ENCODE measurements at places on chromosomes 6 and 20.

DNA sequence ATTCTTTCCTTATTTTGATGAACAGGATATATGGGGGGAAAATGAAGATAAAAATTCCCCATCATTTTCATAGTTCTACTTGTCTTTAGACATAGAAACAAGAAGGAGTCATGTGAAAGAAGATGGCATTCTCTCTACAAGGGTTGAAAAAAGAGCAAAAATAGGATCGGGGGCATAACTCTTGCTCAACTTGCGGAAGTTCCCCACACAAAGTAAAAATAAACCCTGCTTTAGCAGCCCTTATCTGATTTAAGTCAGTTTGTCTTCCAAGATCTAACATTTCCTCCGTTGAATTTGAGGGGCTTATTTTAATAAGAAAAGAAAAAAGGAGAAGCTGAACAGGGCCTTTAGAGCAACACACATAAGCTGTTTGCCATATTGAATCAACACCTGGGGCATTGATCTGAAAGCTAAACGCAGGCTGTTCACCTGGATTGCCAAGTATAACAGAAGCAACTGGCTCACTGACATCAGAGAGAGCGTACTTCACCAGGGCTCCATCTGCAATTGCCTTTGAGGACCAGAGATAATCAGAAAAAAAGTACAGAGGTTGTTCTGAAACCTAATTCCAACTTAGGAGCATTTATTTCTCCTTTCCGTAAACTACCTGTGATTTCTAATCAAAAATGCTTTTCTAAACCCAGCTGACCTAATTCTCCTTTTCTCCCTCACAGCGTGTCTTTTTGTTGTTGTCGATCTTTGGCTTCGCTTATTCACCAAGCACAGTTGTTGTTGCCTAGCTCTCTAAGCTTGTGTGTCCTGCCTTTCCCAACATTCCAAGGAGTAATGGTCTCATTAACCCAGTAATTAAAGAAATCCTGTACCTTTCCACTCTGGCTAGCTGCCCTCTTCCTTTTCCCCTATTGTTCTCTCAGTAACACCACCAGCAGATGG lies 568.0 kb downstream of the KIF16B start:
- no peak for DNase-seq

- DNase-seq: no peak
Observed at GRCh38 chr6:157343732-157344131, 20.4 kb upstream of the TMEM242 start.

DNA sequence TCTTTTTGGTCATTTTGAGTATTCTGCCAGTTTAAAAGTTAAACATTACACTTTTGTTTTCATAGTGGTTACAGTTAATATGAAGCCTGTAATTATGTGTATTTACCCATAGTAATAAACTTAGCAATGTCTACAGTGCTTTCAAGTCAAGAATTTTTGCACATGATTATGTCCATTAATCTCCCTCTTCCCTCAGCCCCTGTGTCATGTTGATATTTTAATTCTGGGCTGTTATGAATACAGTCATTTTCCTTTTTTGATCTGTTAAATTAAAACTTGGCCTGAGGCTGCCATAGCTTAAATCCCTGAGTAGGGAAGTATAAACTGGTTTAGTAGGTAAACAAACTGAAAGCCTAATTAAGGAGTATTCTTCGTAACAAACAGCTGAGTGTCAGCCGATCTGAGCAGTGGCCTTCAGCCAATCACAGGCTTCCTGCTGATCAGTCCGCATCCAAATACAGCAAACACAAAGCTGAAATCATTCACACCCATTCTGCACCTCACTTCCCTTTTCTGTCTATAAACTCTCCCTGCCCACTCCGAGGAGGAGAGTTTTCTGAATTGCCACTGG lies 9.5 kb upstream of the SFT2D1 start:
- DNase-seq: peak; percentile 52

DNA sequence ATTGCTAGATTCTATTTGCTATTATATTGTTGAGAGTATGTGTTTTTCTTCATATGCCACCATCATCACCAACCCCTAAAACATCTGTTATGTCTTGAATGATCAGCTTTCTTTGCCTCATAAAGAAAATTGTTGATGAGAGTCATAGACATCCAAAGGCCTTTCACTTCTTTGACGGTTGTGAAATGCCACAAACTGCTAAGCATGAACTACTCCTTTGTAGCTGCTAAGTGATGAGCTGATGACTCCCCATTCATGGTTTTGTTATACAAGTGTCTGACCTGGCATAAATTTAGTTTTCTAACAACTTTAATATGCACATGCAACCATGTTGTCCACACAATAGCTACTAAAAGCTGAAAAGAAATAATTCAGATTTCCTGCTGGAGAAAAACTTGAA lies 684 bp upstream of the MED23 start:
- DNase-seq: no peak

- no peak for DNase-seq
Observed at GRCh38 chr6:29490552-29490951, 2.8 kb upstream of the MAS1L start.

DNA sequence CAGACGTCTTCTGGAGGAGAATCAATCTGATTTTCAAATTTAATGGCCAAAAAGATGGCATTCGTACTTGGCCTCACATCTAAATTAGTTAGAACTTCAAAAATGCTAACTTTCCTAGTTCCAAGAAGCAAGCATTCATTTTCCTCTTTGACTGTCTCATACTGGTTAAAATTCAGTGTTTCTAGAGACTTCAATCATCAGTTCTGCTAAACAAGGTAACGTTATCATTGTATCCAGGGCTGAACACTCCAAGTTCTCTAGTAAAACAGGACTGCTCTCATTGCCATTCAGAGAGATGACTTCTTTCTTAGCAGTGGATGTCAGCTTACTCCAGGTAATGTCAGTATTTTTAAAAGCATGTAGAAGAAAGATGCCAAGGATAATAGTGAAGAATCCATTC lies 34.6 kb upstream of the ENTPD6 start:
- DNase-seq: no peak

GRCh38 chr6:98323605-98324004 lies 510.8 kb upstream of the POU3F2 start:
- DNase-seq: no peak

- DNase-seq: no peak
Observed at GRCh38 chr20:34776177-34776576, 49.3 kb downstream of the NCOA6 start.

DNA sequence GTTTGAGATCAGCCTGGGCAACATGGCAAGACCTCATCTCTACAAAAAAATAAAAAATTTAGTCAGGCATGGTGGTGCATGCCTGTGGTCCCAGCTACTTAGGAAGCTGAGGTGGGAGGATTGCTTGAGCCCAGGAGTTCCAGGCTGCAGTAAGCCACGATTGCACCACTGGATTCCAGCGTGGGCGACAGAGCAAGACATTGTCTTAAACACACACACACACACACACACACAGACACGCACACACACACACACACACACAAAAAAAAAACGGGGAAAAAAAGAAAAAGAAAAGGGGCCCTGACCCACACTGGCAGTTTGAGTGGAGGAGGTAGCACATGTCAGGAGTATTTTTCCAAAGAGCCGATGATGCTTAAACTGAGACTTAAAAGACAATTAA lies 122.2 kb downstream of the AFG1L start:
- no peak for DNase-seq

DNA sequence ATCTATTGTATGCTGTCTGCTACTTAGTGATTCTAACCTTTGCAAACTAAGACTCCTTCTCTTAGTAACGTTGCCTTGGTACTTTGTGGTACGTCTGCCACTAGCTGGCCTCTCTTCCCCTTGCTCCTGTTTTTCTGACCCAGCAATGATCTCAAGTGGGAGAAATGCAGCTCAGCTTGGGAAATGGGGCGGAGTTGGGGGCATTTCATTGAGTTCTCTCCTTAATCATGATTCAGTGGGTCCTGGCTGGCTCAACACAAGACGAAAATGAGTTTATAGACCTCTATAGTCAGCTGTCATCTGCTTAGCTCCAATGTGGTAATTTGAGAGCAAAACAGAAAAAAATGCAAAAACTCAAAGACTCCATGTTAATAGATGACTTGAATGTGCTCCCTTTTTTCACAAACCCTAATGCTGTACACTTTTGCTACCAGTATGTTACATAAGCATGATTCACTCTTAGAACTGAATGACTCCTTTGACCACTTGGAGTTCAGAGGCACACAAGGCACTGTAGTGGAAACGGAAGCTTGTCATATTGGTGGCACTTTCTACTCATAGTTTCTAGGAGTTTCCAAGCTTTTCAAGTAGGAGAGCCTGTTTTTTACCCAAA lies 55.3 kb upstream of the SOX4 start:
- DNase-seq: no peak

DNA sequence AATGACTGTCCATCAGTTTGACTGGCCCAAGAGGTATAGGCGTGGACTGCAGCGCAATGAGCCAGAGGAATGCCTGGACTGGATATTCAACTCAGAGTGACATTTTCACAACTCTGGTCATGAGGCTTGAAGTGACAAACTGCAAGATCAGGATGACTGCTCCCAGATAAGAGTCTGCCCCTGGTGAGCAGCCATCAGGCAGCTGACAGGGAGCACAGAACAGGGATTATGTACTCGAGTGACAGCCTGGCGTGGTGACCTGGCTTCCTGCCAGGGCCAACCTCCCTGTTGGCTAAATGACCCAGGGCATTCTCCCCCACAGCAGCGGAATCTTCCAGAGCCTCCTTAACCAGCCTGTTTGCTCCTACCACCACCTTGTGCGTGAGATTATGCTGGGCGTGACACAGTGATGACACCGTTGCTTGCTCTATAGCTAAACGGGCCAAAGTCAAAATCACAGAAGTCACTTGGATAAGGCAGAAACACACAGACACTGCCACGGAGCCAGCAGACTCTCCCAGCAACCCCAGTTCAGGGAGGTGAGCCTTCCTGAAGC lies 209.1 kb upstream of the JARID2 start:
- DNase-seq: no peak

GRCh38 chr6:90893400-90893799 lies 306.5 kb upstream of the MAP3K7 start:
- DNase-seq: no peak

DNA sequence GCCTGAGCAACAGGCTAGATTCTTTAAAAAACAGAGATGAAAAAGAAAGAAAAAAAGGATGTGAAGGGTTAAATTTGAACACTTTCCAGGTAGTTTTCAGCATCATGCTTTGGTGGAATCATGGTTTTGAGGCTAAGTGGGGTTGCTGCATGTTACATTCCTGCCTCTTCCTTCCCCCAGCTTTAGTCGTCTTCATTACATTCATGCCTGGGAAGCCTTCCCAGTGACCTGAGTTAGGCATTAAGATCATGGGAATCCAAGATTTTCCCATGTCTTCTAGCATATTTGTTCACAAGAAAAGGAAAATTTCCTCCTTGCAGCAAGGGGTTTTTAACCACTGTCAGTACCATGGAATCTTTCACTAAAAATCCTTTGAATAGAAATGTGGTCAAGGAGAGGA lies 12.0 kb downstream of the TPX2 start:
- no peak for DNase-seq

- DNase-seq: no peak
Observed at GRCh38 chr6:17866876-17867444, 120.5 kb downstream of the KIF13A start.

GRCh38 chr6:71727632-71728294 lies 158.6 kb upstream of the RIMS1 start:
- DNase-seq: no peak

DNA sequence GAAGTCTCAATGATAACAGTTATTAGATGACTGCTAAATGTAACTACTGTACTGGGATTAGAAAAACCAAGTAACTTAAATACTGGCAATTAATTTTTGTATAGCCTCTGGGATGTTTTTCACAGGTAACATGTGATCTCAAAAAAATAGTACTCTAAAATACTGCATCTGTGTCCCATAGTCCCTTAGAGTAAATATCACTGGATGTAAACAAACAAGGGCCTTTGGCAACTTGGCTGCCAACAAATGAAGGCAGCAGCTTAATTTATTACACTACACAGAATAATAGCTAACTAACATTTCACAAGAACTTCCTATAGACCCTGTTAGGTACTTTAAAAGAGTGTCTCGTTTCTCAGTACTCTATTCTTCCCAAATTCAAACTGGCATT lies 14.0 kb downstream of the ARHGAP18 start:
- DNase-seq: no peak

DNA sequence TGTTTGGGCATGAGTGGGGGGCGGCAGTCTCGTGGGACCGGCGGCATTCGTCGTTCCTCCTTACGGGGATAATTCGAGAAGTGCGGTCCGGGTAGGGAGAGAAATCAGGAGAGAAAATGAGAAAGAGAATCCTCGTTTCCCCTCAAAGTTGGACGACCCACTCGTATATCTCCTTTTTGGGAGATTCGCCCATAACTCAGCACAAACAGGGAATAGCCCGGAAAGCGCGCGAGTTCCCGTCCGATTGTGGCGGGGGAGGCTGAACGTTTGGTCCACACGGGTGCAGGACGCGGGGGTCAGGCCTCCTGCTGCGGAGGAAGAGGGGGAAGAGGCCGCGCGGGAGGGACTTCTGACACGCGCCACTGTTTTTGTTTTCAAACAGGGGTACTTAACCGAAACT lies 42.4 kb downstream of the POPDC3 start:
- no peak for DNase-seq

GRCh38 chr20:59765599-59766177 lies 161.3 kb downstream of the PHACTR3 start:
- peak; percentile 3 for DNase-seq

DNA sequence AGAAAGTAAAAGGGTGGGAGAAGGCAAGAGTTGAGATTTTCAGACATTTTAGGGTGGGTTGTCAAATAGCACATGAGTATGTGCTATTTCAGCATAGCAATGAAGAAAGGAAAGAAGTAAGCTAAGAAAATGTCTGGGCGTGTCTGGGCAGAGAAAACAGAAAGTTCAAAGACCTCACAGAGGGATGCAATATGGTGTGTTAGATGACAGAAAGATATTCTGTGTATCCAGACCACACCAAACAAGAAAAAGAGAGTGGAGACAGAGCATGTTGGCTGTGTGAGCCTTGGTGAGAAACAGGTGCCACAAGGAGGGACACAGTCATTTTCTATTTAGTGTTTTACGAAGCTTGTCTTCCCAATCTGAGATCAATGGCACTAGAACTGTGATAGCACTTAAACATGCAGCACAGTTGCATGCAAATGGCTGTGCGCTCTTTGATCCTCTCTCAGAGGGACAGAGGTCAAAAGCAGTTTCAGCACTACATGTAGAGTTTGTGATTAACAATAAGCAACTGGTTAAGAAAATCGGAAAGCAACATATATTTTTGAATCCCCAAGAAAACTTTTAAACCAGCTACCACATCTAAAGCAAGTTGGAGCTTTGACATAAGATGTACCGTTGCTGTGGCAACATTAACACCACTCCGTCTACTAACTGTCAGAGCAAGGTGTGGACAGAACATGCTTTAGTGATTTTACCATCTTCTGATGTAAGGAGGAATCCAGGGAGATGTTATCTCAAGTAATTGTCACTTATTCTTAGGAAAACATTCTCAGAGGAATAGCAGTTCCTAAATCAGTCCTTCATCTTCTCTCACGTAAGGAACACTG lies 515.5 kb upstream of the NOX3 start:
- DNase-seq: no peak

GRCh38 chr6:32819729-32820128 lies 2.9 kb upstream of the HLA-DOB start:
- no peak for DNase-seq

GRCh38 chr20:61343934-61344333 lies 91.9 kb downstream of the CDH4 start:
- no peak for DNase-seq
